ENCODE measurements at places on chromosomes 3 and 15.

GRCh38 chr3:94036909-94037507 lies 8.6 kb upstream of the STX19 start:
- DNase-seq = no peak

DNA sequence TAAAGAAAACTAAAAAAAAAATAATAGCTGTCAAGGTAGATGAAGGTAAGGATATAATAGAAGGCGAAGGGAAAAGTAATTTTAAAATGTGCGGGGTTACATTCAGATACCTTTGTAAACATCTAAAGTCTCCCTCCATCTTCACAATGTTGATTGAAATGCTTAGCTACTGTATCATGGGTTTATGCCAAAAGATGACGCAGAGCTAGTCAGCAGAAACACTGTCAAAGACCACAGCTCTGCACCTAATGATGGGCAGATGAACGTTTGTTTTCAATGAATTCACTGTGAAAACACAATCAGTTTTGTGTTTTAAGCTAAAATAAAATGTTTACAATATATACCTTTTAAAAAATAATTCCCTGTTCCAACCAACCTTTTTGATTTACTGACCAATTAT lies 61.2 kb downstream of the RFTN1 start:
- DNase-seq = no peak

DNA sequence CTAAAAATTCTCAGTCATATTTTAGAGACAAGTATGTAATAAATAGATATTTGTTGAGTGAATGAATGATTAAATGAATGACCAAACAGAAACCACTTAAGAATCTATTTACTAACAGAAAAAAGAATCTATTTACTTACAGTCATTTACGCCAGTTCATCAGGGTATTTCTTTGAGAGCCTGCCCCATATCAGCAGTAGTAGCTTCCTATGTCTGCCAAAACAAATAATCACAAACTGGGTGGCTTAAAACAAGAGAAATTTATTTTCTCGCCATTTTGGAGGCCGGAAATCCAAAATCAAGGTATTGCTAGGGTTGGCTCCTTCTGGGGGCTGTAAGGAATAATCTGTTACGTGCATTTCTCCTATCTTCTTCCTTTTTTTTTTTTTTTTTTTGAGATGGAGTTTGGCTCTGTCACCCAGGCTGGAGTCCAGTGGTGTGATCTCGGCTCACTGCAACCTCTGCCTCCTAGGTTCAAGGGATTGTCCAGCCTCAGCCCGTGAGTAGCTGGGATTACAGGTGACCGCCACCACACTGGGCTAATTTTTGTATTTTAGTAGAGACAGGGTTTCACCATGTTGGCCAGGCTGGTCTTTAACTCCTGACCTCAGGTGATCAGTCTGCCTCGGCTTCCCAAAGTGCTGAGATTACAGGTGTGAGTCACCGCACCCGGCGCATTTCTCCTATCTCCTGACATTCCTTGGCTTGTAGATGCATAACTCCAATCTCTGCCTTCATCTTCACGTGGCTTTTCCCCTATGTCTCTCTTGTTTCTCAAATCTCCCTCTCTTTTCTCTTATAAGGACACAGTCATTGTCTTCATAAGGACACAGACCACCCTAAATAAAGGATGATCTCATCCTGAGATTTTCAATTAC lies 65.2 kb upstream of the SPPL2A start:
- no peak for DNase-seq

DNA sequence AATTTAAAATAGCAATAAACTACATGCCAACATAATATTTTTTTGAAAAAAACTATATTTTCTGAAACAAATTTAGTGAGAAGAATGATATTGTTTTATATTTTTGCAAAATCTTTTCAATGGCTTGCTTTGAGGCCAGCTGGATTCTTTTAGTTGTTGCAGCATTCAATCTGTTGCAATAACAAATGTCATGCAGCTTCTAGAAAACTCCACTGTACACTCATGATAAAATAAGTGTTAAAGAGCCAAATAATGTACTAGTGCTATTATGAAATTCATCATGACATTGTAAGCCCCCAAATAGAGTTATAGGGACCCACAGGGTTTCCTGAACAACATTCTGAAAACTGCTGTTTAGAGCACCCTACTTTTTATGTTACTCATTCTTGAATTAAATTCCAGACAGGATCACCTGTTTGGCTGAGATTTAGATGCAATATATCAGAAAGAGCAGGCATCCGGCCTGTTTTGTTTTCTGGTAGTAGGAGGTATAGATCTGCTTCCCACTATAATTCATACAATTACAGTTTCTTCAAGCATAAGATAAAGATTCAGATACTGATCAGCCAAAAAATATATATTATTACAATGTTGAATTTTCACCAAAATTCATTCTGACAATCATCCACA lies 703.0 kb upstream of the ZNF385D start:
- DNase-seq = no peak

GRCh38 chr3:190217081-190217480 lies 96.4 kb upstream of the P3H2 start:
- DNase-seq = no peak

- DNase-seq = no peak
These were observed 106.8 kb downstream of the SEMA6D start for GRCh38 chr15:47824147-47824546.

GRCh38 chr3:16504242-16504641 lies 9.3 kb downstream of the RFTN1 start:
- no peak for DNase-seq

DNA sequence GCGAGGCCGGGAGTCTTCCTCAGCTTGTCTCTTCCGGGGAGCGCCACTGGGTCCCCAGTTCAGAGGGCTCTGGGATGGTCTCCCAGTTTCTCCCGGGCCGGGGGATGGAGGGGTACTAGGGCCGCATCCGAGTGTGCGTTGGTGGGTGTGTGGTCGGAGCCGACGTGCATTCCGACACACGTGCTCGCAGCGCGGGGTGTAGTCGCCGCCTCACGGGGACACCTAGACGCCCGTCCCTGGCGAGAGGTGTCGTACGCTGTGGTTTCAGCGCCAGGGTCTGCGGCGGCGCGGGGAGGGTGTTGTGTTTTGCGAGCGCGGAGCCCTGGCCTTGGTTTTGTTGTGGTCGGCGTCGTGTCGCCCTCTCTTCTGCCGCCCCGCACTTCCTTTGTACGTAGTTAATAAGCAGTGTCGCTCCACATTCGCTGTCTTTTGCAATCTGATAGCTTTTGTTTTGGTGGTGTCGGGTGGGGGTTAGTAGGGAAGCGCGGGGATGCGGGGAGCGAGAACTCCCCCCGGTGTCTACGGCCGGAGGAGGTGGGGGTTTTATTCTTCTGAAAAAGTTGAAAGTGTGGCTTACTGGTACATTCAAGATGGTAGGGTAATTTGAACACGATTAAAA lies 2.2 kb downstream of the IGF1R start:
- DNase-seq = peak; percentile 45

- no peak for DNase-seq
These were observed 331.0 kb upstream of the ROPN1 start for GRCh38 chr3:124322966-124323365.

GRCh38 chr3:171343693-171344092 lies 116.5 kb downstream of the TNIK start:
- no peak for DNase-seq

DNA sequence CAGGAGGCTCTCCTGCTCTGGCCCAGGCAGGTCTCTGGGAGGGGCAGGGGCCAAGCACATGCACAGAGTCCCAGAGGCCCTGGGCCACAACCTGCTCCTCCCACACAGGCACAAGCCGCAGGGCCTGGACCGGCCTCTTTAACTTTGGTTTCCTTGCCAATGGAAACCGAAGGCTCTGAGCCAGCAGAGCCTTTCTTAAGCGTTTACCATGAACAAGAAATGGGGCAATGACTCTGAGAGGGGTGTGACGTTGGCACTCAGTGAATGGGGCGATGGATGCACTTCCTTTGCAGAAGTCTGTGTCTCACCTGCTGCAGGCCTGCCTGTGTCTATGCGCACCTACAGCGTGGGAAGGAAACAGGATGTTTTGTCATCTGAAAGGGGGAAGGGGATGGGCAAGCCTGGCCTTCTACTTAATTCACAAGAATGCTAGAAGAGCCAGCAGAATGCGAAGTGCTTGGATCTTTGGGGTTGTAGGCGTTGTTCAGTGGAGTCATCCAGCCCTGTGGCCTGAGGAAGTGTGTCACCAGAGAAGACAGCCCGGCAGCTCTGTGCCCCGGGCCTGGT lies 41.8 kb downstream of the IFT122 start:
- no peak for DNase-seq

- no peak for DNase-seq
These were observed 63.0 kb downstream of the SLTM start for GRCh38 chr15:58870451-58870850.

GRCh38 chr3:183579967-183580900 lies 24.7 kb upstream of the KLHL6 start:
- DNase-seq = no peak

DNA sequence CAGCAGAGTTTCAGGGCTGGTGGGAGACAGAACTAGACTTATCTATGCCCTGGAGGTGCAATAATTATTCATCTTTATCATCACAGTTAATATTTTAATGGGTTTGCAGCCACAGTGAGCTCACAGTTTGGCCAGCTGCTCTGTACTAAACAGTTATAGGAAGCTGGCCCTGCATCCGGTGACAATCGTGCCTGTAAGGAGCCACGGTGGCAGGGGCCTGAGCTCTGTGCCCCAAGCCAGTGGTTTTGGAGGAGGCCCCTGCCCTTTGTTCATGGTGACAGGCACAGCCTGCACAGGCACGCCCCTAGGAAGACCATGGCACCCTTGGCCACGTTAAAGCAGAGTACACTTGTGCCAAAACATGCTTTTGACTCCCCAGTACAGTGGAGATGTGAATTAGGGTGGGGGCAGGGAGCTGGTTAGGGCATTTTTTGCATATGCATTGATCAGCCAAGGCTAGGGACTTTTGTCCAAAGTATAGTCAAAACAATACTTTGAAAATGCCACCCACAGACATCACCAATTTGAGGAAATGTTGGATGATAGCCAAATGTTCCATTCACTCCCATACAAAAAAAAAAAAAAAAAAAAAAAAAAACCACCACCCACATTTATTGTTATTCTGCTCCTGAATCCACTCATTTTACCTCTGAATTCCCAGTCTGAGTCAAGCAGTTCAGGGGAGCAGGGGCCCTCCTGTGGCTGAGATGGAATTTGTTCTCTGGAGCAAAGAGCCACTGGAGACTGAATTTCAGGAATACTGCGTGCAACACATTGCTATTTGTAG lies 3.4 kb upstream of the RFTN1 start:
- peak; percentile 39 for DNase-seq

DNA sequence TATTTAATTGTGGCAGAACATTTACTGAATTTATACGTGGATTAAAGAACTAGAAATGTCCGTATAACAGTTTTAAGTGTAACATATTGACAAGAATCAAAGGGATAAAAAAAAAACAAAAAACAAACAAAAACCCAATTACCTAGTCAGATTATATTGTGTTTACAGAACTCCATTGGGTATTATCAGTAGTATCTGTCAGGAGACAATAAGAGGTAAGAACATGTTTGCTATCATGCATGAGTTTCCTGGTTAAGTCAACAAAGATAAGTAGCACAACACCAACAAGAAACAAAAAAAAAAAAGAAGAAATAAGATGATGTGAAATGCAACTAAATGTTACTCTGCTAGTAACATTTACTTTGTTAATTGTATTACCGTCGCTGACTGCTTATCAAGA lies 570.6 kb downstream of the ZBBX start:
- DNase-seq = no peak

- DNase-seq = no peak
These were observed 122.4 kb upstream of the IL12A start for GRCh38 chr3:159866201-159866746.

GRCh38 chr3:33424606-33425452 lies 15.4 kb downstream of the UBP1 start:
- no peak for DNase-seq

GRCh38 chr3:76723366-76723765 lies 316.5 kb upstream of the ROBO2 start:
- DNase-seq = no peak

DNA sequence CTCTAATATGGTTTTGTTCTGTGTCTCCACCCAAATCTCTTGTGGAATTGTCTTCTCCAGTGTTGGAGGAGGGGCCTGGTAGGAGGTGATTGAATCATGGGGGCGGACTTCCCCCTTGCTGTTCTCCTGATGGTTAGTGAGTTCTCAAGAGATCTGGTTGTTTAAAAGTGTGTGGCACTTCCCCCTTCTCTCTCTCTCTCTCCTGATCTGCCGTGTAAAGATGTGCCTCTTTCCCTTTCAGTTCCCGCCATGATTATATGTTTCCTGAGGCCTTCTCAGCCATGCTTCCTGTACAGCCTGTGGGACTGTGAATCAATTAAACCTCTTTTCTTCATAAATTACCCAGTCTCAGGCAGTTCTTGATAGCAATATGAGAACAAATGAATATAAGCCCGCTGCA lies 33.1 kb downstream of the RETNLB start:
- DNase-seq = no peak

- DNase-seq = no peak
These were observed 107.2 kb downstream of the GTPBP8 start for GRCh38 chr3:113097960-113098447.

- DNase-seq = peak; percentile 81
These were observed 18.8 kb downstream of the PSTPIP1 start for GRCh38 chr15:77013776-77014131.

DNA sequence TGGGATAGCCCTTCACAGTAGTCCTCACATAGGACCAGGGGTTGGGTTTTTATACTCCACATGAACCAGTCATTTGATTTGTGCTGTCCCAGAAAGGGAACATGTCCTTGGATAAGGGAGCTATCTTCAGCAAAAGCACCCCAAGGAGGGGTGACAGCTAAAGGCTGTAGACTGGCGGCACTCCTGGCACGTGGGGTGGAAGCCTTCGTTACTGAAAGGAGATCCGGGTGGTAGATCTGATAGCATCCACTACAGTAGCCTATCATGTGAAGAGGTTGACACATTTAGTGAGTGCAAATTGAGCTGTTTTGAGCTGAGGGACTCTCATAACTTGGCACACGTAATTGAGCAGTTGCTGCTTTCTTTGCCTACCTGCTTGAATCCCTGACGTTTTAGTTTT lies 588.8 kb upstream of the GOLIM4 start:
- no peak for DNase-seq

DNA sequence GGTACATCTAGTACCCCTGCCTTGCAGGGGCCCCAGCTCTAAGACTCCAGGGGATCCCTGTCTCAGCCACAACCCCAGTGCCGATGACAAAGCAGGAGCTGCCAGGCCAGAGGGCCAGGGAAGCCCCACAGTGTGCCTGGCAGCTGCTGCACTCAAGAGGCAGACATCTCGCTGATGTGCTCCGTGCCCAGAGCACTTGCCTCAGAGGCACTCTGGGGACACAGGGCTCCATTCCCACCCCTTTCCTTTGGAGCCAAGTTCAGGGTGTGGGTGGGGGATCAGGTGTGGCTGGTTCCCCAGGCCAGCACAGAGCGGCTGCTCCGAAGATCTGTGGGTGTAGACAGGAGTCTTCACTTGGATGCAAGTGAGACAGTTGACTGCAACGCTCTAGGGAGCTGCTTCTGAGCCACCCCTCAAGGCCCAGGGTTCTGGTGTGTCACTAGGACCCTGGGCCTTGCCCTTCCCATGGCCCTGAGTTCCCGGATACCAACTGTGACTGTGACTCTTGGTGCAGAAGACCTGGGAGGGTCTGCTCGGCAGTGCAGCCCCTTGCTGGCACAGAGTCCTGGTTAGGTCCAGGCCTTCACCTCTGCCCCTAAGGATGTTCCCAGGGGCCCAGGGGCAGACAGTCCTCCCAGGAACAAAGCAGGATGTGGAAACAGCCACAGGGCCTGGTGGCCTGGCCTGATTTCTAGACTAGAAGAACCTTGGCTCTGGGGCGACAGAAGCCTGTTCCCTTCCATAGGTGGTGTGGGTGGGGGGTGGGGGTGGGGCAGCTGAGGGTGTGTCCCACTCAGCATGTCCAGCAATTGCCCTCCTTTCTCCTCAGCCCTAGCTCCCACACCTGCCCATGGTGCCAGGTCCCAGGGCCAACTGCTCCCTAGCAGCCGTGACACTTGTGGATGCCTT lies 2.5 kb downstream of the NT5DC2 start:
- no peak for DNase-seq
